GM12878 (cell line): ENCODE measurements at places on chromosomes 13 and 19. TPM values are rescaled to one million over a fixed set of nuclear protein-coding genes. Genes with fewer than 3 reads are reported as not detected.

The ZNF878 gene
- 0.66 and 0.82 TPM in 2 replicates for polyA plus RNA-seq

The ZNF560 gene
- polyA plus RNA-seq: 0.05 and 0.11 TPM in 2 replicates

The PRTN3 gene
- polyA plus RNA-seq: not detected in 2 replicates

The CTXN1 gene
- 0.32 and 0.43 TPM in 2 replicates for polyA plus RNA-seq

The ZNF66 gene
- polyA plus RNA-seq: 5.2 and 6.0 TPM in 2 replicates

The SIGLEC11 gene
- not detected in 2 replicates for polyA plus RNA-seq

The GGN gene
- polyA plus RNA-seq: not detected in 2 replicates

The ACP5 gene
- 34.0 and 35.9 TPM in 2 replicates for polyA plus RNA-seq

The HIPK4 gene
- polyA plus RNA-seq: 0.08 TPM in 1 of 2 replicates, not detected in the other

The ATP4A gene
- polyA plus RNA-seq: 0.22 TPM in 1 of 2 replicates, not detected in the other

- no peaks in the 10 kb centered on the region for H3K27me3 ChIP-seq
- peak; percentile 72 for DNase-seq
- H3K36me3 ChIP-seq: peaks cover 7% of the 10 kb centered on the region
- H3K27ac ChIP-seq: peak within 1 kb of the TSS; percentile 74
- peaks cover 14% of the 10 kb centered on the region for H3K4me1 ChIP-seq
These were observed at the start of gene CHERP for GRCh38 chr19:16542045-16542909. TSS of gene CHERP (minus strand) at chr19:16542437. CDS start at chr19:16542378, 59 bp downstream.

GRCh38 chr19:2487842-2488241 lies 11.9 kb downstream of the GADD45B start:
- H3K27ac ChIP-seq: no peak overlapping the region
- no peaks in the 10 kb centered on the region for H3K36me3 ChIP-seq
- DNase-seq: no peak

DNA sequence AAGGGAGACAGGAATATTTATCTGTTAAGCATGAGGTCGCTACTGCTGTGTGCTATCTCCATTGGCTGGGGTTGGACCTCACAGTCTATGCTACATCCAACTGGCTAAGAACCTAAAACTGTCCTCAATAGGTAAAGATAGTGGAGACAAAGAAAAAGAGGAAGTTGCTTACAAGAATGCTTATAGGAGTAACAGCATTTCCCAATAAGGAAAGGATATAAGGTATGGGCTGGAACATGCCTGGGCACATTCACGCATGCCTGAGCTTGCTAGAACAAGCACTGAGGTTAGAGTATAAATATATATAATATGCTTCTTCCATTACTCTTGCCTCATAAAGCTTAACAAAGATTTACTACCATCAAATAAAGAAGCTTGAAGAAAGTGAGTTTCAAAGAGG lies 47.9 kb upstream of the CEACAM21 start:
- H3K27me3 ChIP-seq: no peaks in the 10 kb centered on the region
- H3K4me1 ChIP-seq: peaks cover 32% of the 10 kb centered on the region
- H3K4me3 ChIP-seq: no peak overlapping the region
- no peak for DNase-seq

- H3K4me3 ChIP-seq: no peak overlapping the region
- DNase-seq: no peak
- H3K36me3 ChIP-seq: no peaks in the 10 kb centered on the region; the same call in 1 of the 2 replicates
- no peak overlapping the region for H3K27ac ChIP-seq
These were observed 22.7 kb downstream of the BTBD2 start for GRCh38 chr19:1992759-1993260.

GRCh38 chr13:94327318-94327717 lies 152.2 kb downstream of the DCT start:
- peaks cover 16% of the 10 kb centered on the region for H3K4me1 ChIP-seq
- H3K4me3 ChIP-seq: no peak overlapping the region
- no peaks in the 10 kb centered on the region for H3K36me3 ChIP-seq
- no peaks in the 10 kb centered on the region for H3K27me3 ChIP-seq
- no peak overlapping the region for H3K27ac ChIP-seq
- peak; percentile 73 for DNase-seq

- peak overlapping the region; percentile 81 for H3K27ac ChIP-seq
- H3K4me3 ChIP-seq: peak overlapping the region; percentile 73
- H3K36me3 ChIP-seq: peaks cover 3% of the 10 kb centered on the region; the same call in 1 of the 2 replicates
These were observed 1.2 kb upstream of the LENG9 start for GRCh38 chr19:54464630-54465425.

DNA sequence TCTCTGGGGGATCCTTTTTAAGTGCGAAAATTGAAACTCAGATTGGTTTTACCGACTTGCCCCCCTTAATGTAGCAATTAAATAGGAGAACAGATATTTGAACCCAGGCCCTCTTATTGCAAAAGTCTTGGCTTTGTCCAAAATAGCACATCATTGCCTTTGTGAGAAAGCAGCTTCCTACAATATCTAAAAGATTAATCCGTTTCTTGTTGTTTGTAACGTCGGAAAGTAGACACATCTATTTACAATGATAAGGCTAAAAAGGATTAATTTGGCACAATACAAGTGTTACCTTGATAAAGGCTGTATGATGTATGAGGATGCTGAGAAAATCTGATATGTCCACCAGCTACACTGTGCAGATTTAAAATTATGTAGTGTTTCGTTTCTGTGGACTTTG lies 108.7 kb upstream of the SLC10A2 start:
- H3K36me3 ChIP-seq: no peaks in the 10 kb centered on the region
- peaks cover 4% of the 10 kb centered on the region; the same call in 1 of the 2 replicates for H3K4me1 ChIP-seq
- H3K27ac ChIP-seq: no peak overlapping the region

GRCh38 chr13:27839809-27840467 lies 47.7 kb downstream of the GSX1 start:
- DNase-seq: no peak
- no peaks in the 10 kb centered on the region for H3K36me3 ChIP-seq
- no peak overlapping the region for H3K4me3 ChIP-seq
- H3K27ac ChIP-seq: no peak overlapping the region

- no peak overlapping the region for H3K27ac ChIP-seq
- H3K4me3 ChIP-seq: no peak overlapping the region
- H3K36me3 ChIP-seq: no peaks in the 10 kb centered on the region
- peaks cover 2% of the 10 kb centered on the region for H3K27me3 ChIP-seq
- DNase-seq: no peak
These were observed 16.0 kb upstream of the SEMA6B start for GRCh38 chr19:4575267-4576015.

DNA sequence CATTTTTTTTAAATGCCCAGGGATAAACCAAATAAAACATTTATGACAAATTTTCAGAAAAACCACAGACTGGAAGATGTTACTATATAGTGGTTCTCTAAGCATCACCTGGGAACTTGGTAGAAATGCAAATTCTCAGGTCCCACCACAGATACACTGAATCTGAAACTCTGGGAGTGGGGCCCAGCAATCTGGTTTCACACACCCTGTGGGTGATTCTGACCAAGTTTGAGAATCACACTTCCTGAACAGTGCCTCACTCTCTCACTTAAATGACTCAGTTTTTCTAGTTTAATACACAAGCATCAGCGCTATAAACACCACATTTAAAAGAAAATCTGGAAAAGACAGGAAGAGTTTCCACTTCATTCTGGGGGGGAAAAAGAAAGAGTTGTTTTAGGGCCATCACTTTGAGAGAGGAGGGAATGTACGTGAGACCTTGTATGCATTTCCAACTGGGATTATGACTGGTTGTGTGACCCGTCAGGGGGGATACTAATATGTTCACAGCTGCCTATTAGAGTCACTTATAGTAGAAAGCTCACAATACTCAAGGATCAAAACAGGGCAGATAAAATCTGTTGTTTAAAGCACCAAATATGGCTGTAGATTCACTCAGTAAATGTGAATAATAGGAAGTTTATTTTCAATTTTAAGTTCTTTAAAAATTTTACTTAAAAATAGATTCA lies 567.7 kb downstream of the GPC6 start:
- H3K4me1 ChIP-seq: no peaks in the 10 kb centered on the region; the same call in 1 of the 2 replicates
- DNase-seq: no peak
- H3K27ac ChIP-seq: no peak overlapping the region
- no peak overlapping the region for H3K4me3 ChIP-seq

DNA sequence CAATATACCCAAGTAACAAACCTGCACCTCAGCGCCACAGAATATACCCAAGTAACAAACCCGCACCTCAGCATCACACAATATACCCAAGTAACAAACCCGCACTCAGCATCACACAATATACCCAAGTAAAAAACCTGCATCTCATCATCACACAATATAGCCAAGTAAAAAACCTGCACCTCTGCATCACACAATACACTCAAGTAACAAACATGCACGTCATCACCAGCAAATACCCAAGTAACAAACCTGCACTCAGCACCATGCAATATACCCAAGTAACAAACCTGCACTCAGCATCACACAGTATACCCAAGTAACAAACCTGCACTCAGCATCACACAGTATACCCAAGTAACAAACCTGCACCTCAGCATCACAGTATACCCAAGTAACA lies 69.8 kb downstream of the UQCRFS1 start:
- H3K4me3 ChIP-seq: no peak overlapping the region
- H3K36me3 ChIP-seq: no peaks in the 10 kb centered on the region
- H3K4me1 ChIP-seq: no peaks in the 10 kb centered on the region
- DNase-seq: no peak

DNA sequence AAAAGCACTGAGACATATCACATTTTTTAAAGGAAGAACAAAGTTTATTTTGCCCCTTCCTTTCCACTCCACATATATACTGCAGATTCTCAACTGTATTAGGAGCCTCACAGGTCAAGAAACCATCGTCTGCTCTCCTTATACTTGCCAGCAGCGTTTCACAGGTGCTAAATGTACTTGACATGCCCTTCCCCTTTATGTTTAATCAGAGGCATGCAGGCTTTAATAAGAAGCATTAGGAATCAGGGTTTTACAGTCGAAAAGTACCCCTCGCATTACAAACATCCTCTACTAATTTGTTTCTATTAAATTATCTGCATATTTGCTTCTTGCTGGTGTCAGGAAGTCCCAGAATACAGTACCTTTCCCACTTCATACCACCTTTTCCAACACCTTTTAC lies 3.7 kb upstream of the RAP2A start:
- H3K4me1 ChIP-seq: no peaks in the 10 kb centered on the region
- no peaks in the 10 kb centered on the region for H3K36me3 ChIP-seq
- H3K4me3 ChIP-seq: peak overlapping the region; percentile 14; the same call in 1 of the 2 replicates

GRCh38 chr13:53783471-53783870 lies 754.9 kb downstream of the OLFM4 start:
- H3K36me3 ChIP-seq: no peaks in the 10 kb centered on the region
- no peak overlapping the region for H3K27ac ChIP-seq
- H3K4me1 ChIP-seq: no peaks in the 10 kb centered on the region
- H3K4me3 ChIP-seq: no peak overlapping the region
- H3K27me3 ChIP-seq: no peaks in the 10 kb centered on the region

DNA sequence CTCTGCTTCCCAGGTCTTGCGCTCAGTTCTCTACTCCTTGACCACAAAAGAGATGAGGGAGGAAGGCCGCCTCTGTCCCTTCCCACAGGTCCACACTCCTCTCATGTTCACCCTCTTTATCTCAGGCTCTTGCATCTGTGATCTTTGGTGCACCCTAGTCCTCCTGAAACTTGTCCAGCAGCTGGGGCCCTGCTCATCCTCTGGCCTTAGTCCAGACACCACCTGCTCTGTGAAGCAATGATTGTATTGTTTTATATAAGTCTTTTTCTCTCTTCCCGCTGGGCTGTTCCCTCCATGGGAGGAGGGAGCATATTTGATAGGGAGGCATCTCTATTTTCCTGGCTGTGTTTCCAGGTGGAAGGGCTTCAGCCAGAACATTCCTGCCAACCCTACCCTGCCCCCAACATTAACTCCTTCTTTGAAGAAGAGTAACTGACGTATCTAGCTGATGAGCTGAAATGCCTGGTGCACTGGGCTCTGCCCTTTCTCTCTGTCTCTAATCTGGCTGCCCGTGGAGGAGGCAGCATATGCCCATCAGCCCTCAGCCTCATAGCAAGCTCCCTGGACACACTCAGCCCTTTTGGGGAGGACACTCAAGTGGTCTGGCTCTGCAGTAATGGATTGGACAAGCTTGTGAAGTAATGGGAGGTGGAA lies 38.2 kb upstream of the SIAH3 start:
- H3K27ac ChIP-seq: no peak overlapping the region
- no peaks in the 10 kb centered on the region for H3K36me3 ChIP-seq
- H3K4me3 ChIP-seq: no peak overlapping the region
- peaks cover 2% of the 10 kb centered on the region; the same call in 1 of the 2 replicates for H3K27me3 ChIP-seq

DNA sequence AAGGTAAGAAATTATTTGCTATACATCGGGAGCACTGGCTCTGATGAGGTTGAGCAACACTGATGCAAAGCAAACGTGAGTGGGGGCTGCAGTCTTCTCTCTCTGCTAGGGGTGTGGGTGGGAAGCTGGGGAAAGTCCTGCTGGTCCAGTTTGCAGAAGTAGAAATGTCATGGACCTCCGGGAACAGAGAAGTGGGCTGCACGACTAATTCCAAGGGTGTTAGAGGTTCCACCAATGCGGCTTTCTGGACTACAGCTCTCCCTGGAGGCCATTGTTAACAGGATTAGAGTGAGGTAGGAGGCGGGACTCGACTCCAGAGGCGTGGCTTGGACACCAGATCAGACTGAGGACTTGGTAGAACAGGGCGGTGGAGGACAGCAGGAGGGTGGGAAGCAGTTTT lies 5.7 kb upstream of the FBXO27 start:
- no peak overlapping the region for H3K4me3 ChIP-seq
- H3K27ac ChIP-seq: no peak overlapping the region
- H3K36me3 ChIP-seq: no peaks in the 10 kb centered on the region
- no peaks in the 10 kb centered on the region for H3K4me1 ChIP-seq

DNA sequence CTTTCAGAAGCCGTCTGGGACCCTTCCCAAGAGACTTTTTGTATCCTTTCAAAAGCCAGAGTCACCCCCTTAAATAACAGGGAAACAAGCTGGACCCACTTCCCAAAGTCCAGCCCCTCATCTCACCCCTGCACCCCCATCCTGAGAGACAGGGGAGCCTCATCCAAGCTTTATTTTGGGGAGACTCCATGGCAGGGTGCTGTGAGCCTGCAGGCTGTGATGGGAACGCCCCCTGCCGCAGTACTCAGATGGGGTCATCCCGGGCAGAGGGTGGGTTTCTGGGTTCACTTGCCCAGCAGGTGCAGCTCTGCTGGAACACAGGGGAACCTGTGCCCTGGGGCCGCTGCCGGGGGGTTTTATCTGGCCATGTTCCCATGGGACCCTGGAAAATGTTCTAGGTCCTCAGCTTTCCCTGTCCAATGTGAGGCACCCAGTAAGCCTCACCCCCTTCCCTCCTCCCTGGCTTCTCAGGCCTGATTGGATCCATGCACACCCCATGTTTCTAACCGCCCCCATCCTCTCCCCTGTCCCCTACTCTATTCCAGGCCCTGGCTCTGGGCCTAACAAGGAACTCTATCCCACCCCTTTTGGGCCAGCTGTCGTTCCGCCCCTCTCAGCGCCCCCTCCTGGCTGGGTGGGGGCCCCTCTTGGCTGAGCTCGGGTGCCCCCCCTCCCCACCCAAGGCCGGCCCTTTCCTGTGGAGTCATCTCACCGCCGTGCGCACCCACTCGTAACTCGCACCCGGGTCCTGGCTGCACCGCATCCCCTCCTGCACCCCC lies 1.0 kb downstream of the HIF3A start:
- H3K4me1 ChIP-seq: no peaks in the 10 kb centered on the region
- DNase-seq: no peak
- H3K4me3 ChIP-seq: no peak overlapping the region
- H3K27me3 ChIP-seq: no peaks in the 10 kb centered on the region
- H3K27ac ChIP-seq: no peak overlapping the region

GRCh38 chr13:78298657-78299056 lies 304.7 kb downstream of the POU4F1 start:
- H3K27ac ChIP-seq: no peak overlapping the region
- H3K36me3 ChIP-seq: no peaks in the 10 kb centered on the region
- DNase-seq: no peak

- H3K27ac ChIP-seq: no peak overlapping the region
- peaks cover 56% of the 10 kb centered on the region for H3K36me3 ChIP-seq
- H3K4me1 ChIP-seq: no peaks in the 10 kb centered on the region; the same call in 1 of the 2 replicates
These were observed 21.2 kb downstream of the HNRNPM start for GRCh38 chr19:8466018-8466417.
